ENCODE measurements at places on chromosomes 12 and 14. TPM values are rescaled to one million over a fixed set of nuclear protein-coding genes. Genes with fewer than 3 reads are reported as not detected.

Gene ACRBP
- total RNA-seq: not detected

Gene SLIRP
- total RNA-seq: 332 TPM

Gene LMNTD1
- 2.2 TPM for total RNA-seq

Gene RABGGTA
- 15.4 TPM for total RNA-seq

Gene HOXC12
- not detected for total RNA-seq

Gene RNU4-1
- total RNA-seq: not detected

Gene CCDC196
- not detected for total RNA-seq

Gene TMEM229B
- 21.5 TPM for total RNA-seq

Gene SYNE2
- total RNA-seq: 36.0 TPM

Gene SLC39A9
- total RNA-seq: 108 TPM

Gene CLEC2D
- total RNA-seq: 3.5 TPM

Gene KLHDC1
- total RNA-seq: 0.20 TPM

Gene PCED1B
- 2.8 TPM for total RNA-seq

Gene KDM5A
- total RNA-seq: 33.8 TPM

Gene TAMALIN
- total RNA-seq: 0.25 TPM

Gene TMTC1
- total RNA-seq: 3.9 TPM

Gene DTX1
- total RNA-seq: not detected

Gene CELA1
- not detected for total RNA-seq

Gene DLK1
- not detected for total RNA-seq

Gene COCH
- not detected for total RNA-seq

Gene SLC10A1
- not detected for total RNA-seq

Gene TMPRSS12
- not detected for total RNA-seq

Gene HOXC10
- 15.3 TPM for total RNA-seq

Gene TMCC3
- 0.54 TPM for total RNA-seq

Gene CFAP73
- total RNA-seq: not detected

Gene ARG2
- 26.4 TPM for total RNA-seq

Gene GALNT6
- total RNA-seq: 31.4 TPM

Gene DPPA3
- total RNA-seq: not detected

Gene BLOC1S1
- total RNA-seq: 115 TPM

Gene SERPINA10
- not detected for total RNA-seq

Gene PPP1R1A
- not detected for total RNA-seq

Gene METTL3
- 35.0 TPM for total RNA-seq

Gene TMEM52B
- 0.37 TPM for total RNA-seq

Gene ANO4
- total RNA-seq: 0.69 TPM

Measured in M059J (cell line).